ENCODE measurements at places on chromosomes 4 and X.

DNA sequence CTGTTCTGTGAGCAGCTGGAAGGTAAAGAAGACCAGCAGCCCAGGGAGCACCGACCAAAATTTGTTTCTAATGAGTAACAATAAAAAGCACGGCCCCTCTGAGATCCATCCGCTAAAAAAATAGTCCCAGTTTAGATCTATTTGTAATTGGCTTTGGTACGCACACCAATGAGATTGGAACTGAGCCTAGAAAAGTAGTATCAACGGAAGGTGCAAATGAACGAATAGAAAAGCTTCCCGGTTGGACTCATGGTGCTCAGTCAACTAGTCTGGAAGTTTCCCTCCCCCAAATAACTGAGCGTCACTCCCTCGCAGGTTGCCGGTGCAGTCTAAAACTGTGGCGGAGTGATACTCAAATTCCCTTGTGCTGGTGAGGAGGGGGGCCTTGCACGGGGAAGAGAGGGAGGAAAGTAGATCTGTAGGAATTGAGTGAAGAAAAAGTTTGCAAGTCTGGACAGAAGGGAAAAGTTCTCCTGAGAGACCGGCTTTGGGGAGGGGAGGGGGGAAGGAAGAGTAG is at the start of gene COL4A5:
COL4A5 (plus strand) TSS at position 413 of the 517 bp plus-strand sequence. CDS start 288 bp downstream, outside the sequence.
- DNase-seq, result no peak

DNA sequence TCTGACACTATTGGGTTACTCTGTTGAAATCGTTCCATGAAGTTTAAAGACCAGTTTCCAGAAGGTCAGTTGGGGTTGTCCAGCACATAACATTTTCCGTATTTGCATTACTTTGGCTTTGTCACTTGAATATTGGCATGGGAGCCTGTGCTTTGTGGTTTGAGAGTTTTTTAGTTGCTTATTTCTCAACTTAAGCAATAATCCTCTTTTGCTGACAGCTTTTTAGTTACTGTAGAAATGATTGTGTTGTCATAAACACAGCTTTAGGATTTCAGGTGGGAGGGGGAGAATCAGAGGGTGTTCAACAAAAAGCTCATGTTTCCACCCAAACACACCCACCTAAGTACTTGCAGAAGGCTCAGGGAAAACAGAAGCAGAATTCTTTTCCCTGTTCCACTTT is 210.7 kb upstream of the TLL1 start:
- no peak for DNase-seq

DNA sequence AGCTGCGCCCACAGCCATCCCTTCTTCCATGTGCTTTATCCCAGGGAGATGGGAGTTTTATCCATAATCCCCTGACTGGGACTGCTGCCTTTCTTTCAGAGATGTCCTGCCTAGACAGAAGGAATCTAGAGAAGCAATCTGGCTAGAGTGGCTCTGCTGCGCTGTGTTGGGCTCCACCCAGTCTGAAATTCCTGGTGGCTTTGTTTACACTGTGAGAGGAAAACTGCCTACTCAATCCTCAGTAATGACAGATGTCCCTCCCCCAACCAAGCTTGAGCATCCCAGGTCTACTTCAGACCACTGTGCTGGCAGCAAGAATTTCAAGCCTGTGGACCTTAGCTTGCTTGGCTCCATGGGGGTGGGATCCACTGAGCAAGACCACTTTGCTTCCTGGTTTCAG is 116.9 kb upstream of the AR start:
- no peak for DNase-seq

DNA sequence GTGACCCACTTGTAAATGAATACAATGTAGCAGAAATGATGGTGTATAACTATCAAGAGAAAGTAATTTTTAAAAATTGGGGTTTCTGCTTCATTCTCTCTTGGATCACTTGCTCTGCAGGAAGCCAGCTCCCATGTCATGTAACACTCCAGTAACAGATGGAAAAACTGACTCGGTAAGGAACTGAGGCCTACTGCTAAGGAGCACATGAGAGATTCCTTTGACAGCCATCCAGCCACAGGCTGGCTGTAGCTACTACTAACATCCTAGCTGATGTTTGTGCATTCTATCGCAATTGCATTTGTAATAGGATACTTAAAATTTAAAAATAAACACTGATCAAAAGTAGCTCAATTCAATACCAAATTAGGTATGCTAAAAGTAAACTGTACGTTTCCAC is 102.3 kb upstream of the MAB21L2 start:
- no peak for DNase-seq

DNA sequence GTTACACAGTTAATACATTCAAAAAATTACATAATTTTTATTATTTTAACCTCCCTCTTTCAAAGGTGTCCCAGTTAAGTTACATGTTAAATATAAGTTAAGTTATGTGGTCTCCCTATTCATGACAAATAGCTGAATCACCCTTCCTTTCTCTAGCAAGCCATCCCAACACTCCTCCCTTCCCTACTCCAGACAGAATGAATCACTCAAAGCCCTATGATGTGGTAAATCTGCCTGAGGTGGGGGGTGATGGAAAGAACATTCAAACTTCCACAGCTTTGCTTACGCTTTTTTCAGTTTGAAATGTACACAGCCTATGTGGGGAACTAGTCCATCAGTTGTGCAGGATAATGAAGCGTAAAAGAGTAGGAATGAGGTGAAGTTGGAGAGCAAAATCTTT is 90.2 kb downstream of the CXCL13 start:
- DNase-seq, result no peak

- DNase-seq, result no peak
These were observed 261.2 kb downstream of the MAPK10 start for GRCh38 chr4:86098691-86099090.

DNA sequence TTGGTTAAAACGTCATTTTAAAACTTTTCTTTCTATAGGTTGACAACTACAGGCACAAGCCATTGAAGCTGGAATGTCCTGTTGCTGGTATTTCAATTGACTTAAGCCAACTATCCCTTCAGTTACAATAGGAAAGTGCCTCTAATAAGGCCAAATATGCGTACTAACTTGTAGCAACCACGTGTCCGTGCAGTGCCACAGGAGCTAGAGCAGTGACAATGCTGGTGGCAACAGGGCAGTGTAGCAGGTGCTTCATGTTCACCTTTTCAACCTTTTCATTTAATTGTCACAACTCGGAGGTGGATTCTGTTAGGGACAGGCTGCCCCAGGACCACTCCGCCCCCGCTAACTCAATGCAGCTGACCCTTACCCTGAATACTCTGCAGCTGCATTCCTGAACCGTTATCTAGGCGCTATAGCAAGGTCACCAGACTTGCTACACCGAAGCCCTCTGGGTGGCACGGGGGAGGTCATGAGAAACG is 37.7 kb downstream of the ERVMER34-1 start:
- no peak for DNase-seq

- no peak for DNase-seq
These were observed 18.7 kb downstream of the NDNF start for GRCh38 chr4:121053601-121054143.

GRCh38 chr4:73408181-73408867 is 4.2 kb downstream of the ALB start:
- no peak for DNase-seq

DNA sequence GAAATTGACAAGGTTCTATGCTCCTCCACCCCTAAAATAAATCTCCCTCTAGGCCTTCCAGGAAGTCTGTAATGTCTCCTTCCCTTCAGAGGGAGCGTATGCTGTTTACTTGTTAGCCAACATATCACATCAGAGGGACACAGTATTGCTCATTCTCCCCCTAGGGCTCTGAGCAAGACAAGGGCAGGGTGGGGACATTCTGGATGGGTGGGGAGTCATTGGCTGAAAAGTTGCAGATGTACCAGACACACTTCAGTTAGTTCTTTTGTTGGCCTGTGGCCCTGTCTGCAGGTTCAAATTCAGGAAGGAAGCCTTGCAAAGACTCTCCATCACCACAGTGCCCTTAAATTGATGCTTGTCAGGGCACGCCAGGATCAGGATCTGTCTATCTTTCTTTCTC is 106.3 kb upstream of the TEX13D start:
- DNase-seq, result no peak

- no peak for DNase-seq
These were observed 39.4 kb downstream of the INTU start for GRCh38 chr4:127672111-127672510.

DNA sequence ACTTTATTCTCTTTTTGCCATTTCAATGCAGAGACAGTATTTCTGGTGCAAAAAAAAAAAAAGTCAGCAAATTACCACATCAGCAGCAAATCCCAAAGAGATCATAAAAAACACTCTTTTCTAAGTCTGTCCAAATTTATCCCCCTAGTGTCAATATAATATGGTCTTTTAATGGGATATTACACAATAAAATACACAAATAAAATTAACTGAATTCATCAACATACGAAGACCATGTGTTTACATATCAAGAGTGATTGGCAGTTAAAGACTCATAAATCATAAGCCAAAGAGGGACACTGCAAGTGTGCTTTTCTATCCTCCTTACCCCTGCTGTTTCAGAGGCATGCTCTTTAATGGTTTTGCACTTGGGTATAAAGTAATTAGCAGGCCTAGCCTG is 340.2 kb upstream of the DKK2 start:
- DNase-seq, result no peak

GRCh38 chr4:101871962-101872676 is 81.6 kb downstream of the BANK1 start:
- no peak for DNase-seq

DNA sequence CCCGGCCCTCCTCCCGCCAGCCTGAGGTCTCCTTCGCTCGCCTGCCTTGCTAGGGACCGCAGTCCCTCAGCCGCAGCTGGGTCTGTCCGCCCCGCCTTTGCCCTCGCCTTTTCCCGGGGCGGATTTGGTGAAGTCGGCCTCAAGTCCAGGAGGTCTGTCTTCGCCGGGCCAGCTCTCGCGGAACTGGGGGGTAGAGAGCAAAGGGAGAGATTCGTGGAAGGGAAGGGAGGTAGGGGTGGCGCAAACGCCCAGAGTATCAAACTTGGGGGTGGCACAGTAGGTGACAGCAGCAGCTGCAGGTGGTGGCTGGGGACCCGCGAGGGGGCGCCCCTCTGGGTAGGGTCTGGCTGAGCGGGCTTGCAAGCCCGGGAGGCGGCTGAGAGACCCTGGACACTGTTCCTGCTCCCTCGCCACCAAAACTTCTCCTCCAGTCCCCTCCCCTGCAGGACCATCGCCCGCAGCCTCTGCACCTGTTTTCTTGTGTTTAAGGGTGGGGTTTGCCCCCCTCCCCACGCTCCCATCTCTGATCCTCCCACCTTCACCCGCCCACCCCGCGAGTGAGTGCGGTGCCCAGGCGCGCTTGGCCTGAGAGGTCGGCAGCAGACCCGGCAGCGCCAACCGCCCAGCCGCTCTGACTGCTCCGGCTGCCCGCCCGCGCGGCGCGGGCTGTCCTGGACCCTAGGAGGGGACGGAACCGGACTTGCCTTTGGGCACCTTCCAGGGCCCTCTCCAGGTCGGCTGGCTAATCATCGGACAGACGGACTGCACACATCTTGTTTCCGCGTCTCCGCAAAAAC is at the start of gene NPY2R:
NPY2R (plus strand) TSS at position 379 of the 797 bp plus-strand sequence. CDS start 5,304 bp downstream, outside the sequence.
- no peak for DNase-seq

- DNase-seq, result no peak
These were observed 43.2 kb downstream of the PCDH7 start for GRCh38 chr4:30763321-30763727.

- no peak for DNase-seq
These were observed at the start of gene MAGEC1 for GRCh38 chrX:141903400-141904155. MAGEC1 (plus strand) TSS chrX:141903894; CDS start chrX:141905073, 1,179 bp downstream.

DNA sequence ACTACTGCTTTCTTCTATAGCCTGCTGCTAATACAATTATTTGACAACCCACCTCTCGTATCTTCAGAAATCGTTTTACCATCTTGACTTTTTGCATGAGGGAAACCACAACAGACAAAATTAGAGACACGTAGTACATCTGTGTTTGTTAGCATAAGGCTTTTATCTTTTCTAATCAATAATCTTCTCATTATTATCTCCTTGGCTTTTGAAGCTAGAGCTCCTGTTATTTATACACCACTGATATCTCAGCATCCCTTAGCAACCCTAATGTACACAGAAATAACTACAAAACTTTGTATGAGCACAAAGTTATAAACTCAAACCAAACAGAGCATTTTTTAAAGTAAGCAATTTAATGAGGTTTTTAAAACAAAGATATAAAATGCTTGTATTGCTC is 39.7 kb downstream of the CORIN start:
- no peak for DNase-seq

DNA sequence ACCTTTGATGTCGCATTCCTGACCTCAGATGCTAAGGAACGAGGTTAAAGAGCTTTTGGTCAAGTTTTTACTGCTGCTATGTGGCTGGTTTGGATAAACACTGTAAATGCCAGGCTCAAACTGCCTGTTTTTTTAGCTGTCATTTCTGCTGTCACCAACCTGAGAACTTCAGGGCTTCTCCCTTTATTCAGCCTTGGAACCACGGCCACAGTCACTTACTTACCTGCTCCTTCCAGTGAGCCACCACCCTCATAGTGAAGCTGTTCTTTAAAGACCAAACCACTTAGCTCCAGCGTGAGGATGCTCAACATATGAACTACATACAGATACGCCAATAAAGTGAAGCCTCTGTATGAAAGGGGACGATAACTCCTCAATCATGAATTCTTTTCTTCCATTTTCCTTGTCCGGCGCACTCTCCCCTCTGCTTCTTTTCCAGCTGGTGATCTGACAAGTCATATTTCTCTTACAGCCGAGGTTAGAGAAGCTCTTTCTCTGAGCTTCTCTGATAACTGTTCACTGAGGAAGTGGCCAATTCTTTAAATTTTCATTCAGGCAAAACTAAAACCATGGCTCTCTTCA is 152.8 kb upstream of the ANK2 start:
- DNase-seq, result no peak

DNA sequence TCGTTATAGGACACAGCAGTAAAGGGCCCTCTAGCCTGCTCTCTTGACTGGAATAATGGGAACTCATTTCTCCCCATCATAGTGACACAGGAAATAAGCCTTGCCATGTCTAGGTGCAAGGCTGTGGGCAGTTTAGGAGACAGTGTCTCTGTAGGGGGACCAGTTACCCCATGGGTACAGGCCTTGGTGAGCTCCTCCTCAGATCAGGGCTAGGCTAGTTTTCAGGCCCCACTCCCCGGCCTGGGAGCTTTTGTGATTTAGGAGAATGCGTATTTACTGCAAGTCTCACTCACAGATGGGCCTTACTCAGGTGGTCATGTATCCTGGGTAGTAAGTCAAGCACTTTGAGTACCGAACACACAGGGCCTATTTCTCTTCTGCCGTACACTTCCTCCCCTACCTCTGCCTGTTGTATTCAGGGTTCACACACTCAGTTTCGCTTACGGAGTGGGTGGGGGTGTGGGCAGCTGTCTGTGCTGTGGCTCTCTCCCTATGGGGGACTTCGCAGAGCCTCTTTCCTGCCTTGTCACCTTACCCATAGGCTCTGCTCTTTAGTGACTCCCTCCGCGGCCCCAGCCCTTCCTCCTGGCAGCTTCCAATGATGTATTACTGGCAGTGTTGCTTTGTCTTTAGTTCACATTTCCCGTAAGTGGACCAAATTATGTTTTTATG is 34.2 kb downstream of the FAM193A start:
- DNase-seq, result no peak

Data from cortex of kidney (tissue), 1 donor.